Psoas muscle (tissue), 8 donors: ENCODE measurements at places on chromosomes 7 and 10. TPM values are rescaled to one million over a fixed set of nuclear protein-coding genes. Genes with fewer than 3 reads are reported as not detected.

The CYP2E1 gene
- total RNA-seq, result 1.6 TPM

The TUBB8 gene
- not detected for total RNA-seq

The HTR5A gene
- not detected for total RNA-seq

DNA sequence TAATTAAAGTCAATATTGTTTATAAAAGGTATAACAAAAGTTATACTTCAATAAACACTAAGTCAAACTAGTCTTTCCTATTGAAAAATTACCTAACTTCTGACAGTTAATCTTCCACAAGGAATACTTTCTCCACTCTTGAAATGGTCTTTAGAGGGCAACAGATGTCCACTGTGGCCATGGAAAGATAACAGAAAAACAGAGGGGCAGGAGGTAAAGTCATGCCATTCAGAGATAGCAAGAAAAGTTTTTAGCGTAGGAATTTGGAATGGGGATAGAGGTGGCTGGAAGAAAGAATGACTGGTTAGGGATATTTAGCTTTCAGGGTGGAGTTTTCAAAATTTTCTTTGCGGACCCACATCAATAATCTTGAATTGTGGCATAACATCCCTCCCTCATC is 34.7 kb downstream of the HYCC1 start:
- no peak overlapping the region for H3K4me3 ChIP-seq
- DNase-seq, result no peak
- H3K36me3 ChIP-seq, result no peaks in the 10 kb centered on the region
- no peaks in the 10 kb centered on the region for H3K27me3 ChIP-seq
- H3K27ac ChIP-seq, result no peak overlapping the region
- H3K4me1 ChIP-seq, result no peaks in the 10 kb centered on the region

DNA sequence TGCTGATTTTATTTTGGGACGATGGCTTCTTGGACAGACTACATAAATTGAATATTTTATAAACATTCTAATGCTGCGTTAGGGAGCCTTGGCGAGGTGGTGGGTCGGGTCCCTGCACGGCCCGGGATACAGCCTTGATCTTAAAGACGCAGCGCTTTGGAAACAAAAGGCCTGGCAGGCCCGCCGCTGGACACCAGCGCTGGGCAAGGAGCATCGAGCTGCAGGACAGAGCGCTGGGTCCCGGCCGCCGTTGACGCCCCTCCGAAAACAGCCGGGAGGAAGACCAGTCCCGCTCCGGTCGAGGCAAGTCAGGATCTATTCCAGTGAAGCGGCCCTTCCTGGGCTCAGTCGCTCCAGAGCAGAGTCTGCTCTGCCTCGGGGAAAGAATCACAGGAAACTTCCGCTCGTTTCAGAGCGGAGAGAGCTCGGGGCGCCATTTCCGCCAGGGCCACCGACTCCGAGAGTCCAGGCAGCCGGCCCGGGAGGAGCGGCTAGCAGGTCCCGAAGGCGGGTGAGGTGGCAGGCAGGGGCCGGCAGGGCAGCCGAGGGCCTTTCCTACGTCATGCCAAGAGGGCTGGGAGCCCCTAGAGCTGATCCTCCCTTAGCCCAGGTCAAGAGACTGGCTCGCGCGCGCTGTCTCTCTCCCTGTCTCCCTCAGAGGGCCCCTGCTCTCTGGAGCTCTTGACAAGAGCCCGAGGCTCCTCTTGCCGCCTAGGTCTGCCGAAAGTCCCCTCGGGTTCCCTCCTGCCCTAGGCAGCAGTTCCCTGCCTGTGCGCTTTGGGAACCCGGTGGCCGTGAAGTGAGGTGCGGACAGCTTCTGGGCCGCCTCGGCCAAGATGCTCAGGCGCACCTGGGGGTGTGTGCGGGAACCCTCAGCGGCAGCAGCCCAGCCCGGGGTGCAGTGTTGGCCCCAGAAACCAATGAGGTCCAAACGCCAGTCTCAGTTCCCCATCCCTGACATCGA is 1.4 kb upstream of the DRGX start:
- no peaks in the 10 kb centered on the region for H3K36me3 ChIP-seq
- no peak overlapping the region for H3K27ac ChIP-seq
- peaks cover 24% of the 10 kb centered on the region for H3K27me3 ChIP-seq
- no peak for DNase-seq
- peaks cover 19% of the 10 kb centered on the region for H3K4me1 ChIP-seq
- peak overlapping the region; percentile 52 for H3K4me3 ChIP-seq
